ENCODE measurements at places on chromosomes 2 and 18.

GRCh38 chr2:168179592-168179991 lies 67.8 kb downstream of the STK39 start:
- DNase-seq, result no peak

DNA sequence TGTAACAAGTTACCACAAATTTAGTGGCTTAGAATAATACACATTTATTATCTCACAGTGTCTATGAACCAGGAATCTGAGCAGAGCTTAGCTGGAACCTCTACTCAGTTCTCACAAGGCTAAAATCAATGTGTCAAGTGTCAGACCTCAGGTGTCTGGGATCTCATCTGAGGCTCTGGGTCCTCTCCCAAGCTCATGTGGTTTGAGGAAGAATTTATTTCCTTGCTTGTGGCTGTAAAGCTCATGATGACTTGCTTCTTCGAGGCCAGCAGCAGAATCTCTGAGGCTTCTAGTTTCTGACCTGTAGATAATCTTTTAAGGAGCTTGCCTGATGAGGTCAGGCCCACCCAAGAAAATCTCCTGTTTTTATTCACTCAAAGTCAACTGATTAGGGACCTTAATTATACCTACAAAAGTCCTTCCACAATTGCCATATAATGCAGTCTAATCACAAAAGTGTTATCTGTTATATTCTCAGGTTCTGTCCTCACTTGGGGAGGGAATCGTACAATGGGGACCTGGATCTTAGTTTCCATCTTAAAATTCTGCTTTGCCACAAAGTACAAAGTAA lies 14.3 kb downstream of the NCKAP5 start:
- DNase-seq, result no peak

GRCh38 chr2:128603411-128603924 lies 284.8 kb upstream of the HS6ST1 start:
- no peak for DNase-seq

GRCh38 chr2:19857806-19858205 lies 44.0 kb downstream of the TTC32 start:
- DNase-seq, result no peak

DNA sequence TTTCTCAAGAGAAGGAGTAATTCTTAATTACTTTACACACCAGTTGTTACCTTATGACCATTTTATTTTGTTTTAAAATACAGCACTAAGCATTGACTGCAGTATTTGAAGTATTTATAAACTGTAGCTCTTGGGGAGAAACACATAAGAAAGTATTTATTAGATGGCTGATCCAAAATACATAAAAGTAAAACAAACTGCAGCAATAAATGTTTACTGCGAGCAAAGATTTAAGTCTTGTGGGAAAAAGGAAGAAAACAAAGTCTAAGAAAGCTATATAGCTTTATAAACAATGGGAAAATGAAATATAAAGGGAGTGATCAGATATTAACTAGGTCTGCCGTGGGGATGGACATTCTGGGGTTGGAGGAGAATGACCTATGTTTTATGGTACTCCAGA lies 347.2 kb upstream of the ZC3H15 start:
- DNase-seq, result no peak

DNA sequence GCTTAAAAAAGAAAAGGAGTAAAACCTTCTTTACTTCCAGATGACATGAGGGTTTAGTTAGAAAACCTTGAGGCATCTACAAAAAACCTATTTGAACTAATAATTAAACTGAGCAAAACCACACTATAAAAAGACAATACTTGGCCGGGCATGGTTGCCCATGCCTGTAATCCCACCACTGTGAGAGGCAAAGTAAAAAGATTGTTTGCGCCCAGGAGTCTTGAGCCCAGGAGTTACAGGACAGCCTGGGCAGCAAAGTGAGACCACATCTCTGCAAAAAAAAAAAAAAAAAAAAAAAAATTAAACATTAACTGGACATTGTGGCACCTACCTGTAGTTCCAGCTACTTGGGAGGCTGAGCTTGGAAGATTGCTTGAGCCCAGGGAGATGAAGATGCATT lies 502.8 kb upstream of the LRRTM4 start:
- DNase-seq, result no peak

DNA sequence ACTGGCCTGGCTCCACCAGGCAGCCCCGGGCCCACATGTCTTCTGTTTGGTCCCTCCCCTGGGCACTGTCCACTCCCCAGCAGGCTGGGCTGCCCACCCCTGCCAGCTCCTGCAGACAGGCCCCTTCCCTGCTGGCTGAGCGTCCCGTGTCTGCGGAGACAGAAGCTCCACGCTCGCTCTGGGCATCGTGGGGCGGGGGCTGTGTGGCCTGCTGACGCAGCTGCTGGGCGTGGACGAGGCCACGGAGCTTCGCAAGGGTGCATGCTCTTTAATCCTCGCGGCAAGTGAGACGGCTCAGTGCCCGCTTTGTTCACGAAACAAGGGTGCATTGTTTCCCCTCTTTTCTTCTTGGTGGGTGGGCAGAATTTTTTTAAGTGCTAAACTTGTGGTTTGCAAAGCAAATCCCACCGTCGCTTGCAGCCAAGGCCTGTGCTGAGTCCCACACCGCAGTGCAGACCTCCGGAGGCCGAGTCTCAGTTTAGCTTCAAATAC lies 132.8 kb upstream of the CTDP1 start:
- no peak for DNase-seq

GRCh38 chr2:27117995-27118524 lies 868 bp downstream of the CGREF1 start:
- no peak for DNase-seq

GRCh38 chr2:122523143-122523542 lies 767.7 kb downstream of the TSN start:
- no peak for DNase-seq

DNA sequence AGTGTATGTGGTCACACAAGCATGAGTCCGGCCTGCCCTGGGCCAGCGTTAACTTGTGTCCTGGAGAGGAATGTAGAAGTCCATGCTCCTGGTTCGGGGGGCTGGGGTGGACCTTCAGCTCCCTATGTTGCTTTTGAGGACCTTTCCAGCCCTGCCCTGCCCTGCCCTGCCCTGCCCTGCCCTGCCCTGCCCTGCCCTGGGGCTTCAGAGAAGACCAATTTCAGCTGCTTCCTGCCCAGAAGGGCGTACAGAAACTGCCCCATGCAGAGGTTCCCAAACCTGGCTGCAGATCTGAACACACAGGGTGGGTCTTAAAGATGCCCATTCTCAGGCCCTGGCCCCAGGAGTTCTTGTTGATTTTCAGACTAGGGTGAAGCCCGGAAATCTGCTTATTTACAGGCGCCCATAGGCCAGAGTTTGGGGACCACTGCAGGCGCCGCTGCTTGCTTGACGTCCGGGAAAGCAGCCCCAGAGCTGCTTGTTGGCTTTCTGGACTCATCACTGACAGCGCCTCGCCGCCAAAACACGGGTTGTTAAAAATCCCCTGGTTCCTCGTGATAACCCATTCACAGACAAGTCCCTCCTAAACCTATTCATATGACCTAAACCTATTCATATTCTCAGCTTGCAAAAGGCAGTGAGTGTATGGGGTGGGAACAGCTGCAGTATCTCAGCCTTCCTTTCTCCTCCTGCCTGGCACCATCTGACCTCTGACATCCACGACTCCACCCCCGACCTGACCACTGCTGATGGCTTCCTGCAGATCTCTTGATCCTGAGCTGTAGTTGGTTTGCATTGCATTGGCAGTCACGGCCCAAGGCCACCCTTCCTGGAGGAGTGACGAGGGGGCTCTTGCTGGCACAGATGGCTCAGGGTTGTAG lies 198.3 kb downstream of the GLI2 start:
- DNase-seq, result no peak

DNA sequence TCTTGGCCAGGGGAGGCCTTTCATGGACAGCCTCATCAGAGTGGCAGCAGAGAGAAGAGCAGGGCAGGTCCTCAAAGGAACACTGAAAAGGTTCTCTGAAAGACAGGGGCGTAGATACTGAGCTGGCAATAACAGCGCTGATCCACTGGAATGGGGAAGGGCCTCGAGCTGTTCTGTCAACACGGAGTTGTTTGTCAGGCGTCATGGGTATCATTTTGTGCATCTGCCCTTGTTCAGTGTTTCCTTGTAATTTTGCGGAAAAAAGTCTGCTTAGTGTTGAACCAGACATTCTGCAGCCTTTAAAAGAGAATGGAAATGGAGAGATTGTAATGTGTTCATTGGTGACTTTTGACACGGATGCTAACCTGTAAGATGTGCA lies 21.5 kb downstream of the AGAP1 start:
- DNase-seq, result no peak

GRCh38 chr18:10437837-10438236 lies 16.6 kb upstream of the APCDD1 start:
- no peak for DNase-seq

GRCh38 chr2:229153267-229153666 lies 117.8 kb downstream of the PID1 start:
- DNase-seq, result no peak

DNA sequence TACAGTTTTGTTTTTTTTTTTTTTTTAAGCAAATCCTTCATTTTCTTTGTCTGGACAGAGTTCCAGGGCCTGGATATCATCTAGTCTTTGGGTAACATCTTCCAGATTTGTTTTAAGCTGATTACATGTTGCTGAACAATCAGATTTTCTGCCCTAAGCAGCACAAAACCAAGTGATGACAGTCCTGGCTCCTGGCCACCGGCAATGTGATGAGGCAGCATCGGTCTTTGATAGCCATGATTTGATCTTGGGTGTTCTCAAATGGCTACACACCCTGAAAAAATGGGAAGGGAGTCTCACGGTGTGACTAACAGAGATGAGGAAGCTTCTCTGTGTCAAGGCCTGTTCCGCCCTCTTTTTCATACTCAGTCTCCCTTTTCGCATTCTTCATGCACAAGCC lies 708.6 kb upstream of the ZEB2 start:
- no peak for DNase-seq

DNA sequence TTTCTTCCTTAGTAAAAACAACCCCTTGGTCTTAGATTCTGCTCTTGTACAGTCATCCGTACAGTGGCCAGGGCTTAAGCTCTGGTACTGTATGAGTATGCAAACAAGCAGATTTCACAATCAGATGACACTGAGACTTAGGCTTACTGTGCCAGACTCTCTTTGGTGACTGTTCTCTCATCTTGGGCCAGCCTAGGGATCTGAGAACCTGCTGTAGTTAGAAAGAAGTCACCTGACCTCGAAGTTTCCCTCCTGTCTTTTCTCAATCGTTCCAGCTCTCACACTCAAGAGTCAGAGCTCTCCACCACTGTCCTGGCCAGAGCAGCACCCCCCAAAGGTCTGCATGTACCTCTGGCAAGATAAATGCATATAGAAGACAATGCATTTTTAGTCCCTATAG lies 63.2 kb downstream of the ZEB2 start:
- no peak for DNase-seq

- DNase-seq, result no peak
These were observed 7.7 kb downstream of the DTYMK start for GRCh38 chr2:241678784-241679540.

GRCh38 chr18:54911551-54911950 lies 47.7 kb downstream of the CCDC68 start:
- no peak for DNase-seq

GRCh38 chr2:130726614-130727180 lies 2.2 kb upstream of the GPR148 start:
- no peak for DNase-seq

GRCh38 chr2:60678551-60678950 lies 77.5 kb upstream of the PAPOLG start:
- DNase-seq, result no peak

GRCh38 chr2:234211797-234212196 lies 161.3 kb downstream of the SPP2 start:
- DNase-seq, result no peak

DNA sequence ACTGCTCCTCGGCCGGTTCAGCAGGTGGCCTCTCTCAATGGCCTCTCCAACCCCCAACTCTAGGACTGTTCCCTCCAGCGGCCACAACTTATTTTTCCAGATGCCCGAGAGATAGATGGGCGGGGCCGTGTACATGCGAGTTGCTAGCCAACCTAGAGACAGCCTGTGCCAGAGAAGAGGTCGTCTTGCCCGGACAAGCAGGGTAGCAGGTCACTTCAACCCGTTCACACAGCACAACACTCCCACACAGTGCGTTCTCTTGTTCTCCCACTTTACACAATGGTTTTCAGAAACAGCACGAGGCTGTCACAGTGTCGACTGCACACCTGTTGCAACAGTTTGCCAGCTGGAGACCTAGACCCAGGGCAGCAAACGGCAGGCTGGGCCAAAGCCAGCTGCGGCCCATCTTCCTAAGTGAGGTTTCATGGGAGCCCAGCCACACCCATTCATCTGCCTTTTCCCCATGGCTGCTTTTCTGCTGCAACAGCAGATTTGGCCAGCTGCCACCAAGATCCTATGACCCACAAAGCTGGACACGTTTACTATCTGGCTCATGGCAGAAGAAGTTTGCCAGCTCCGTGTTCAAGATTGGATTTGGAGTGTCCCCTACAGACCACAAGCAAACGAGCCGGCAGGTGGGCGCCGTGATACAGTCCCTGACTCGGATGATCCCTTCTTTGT lies 7.3 kb upstream of the PRLH start:
- DNase-seq, result no peak

DNA sequence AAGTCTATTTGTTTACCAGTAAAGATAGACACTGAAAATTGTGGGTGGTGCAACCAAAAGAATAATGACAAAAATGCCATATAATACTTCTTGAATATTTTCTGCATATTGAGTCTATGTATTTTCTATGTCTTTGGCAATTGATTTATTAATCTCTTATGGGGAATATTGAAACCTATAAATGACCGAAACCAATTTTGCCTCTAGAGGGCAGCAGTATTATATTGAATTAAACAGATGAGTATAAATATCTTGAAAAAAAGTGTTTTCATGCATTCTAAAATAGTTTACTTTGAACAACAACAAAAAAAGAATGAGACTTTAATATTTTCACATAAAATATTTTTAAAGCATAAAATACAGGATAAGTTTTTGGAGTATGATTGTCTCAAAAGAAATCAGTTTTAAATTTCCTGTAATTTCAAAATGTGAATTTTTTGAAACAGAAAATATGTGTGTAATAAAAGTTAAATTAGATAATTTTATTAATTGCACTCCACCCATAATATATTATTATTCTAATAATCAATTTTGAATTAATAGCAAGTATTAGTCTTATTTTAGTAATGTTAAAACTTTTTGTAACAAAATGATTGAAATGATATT lies 49.9 kb upstream of the CALCRL start:
- no peak for DNase-seq

- DNase-seq, result no peak
These were observed 94.8 kb upstream of the ARL5A start for GRCh38 chr2:151922845-151923666.

- no peak for DNase-seq
These were observed 136.6 kb upstream of the RMP24 start for GRCh38 chr18:35835833-35836232.

GRCh38 chr18:76892832-76893231 lies 70.5 kb downstream of the ZNF236 start:
- no peak for DNase-seq

- no peak for DNase-seq
These were observed 24.7 kb downstream of the NUP35 start for GRCh38 chr2:183148955-183149354.

- DNase-seq, result no peak
These were observed 377.6 kb upstream of the NETO1 start for GRCh38 chr18:73245345-73245744.

GRCh38 chr2:67945056-67945455 lies 117.7 kb downstream of the C1D start:
- no peak for DNase-seq
